ENCODE measurements at places on chromosomes 7 and 10. TPM values are rescaled to one million over a fixed set of nuclear protein-coding genes. Genes with fewer than 3 reads are reported as not detected.
A peak's percentile ranks its signal among the peaks of the same experiment; 100 is the strongest.

DNA sequence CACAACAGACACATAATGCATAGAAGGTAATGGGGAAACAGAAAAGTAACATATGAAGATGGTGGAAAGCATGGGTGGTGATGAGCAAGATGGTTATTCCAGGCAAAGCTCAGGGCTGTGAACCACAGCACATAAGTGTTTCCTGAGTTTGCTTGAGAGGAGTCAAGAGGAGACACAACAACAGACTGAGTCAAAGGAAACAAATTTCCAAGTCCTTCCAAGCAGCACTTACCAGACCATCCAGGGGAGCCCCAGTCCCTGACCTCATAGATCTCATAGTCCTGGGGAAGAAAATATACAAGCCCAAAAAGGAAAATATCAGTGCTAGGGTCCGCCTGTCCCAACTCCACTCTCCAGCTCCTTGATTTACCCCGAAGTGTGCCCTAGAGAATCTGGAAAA, 216.6 kb upstream of the FZD1 start:
- DNase-seq, result no peak

GRCh38 chr10:60536529-60537114, 146.9 kb upstream of the ANK3 start:
- DNase-seq, result peak; percentile 70

DNA sequence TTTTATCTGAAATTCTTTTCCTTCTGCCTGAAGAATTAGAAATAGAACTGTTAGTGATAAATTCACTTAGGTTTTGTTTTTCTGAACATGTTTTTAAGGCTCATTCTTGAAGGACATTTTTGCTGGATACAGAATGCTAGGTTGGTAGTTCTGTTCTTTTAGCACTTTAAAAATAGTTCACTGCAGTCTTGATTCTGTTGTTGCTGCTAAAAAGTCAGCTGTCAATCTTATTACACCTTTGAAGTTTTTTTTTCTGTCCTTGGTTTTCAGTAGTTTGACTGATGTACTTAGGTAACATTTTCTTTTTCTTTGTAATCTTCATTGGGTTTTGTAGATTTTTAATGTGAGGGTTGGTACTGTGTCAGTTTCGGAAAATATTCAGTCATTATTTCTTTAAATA, 48.7 kb downstream of the C1GALT1 start:
- no peak for DNase-seq

ADAP1 gene
- total RNA-seq, result 14.9 TPM

- DNase-seq, result no peak
Measured at GRCh38 chr7:22962775-22963350, 51.1 kb downstream of the HYCC1 start.

All from kidney epithelial cell (primary cell).